ENCODE measurements at places on chromosomes 12 and 14.
A peak's percentile ranks its signal among the peaks of the same experiment; 100 is the strongest.

GRCh38 chr12:104197264-104197663, 18.3 kb upstream of the TXNRD1 start:
- no peak for DNase-seq

GRCh38 chr12:112617153-112617505, 174.4 kb upstream of the RPH3A start:
- DNase-seq: no peak

- no peak for DNase-seq
Measured at GRCh38 chr12:18981732-18982131, 147.8 kb upstream of the PLEKHA5 start.

- no peak for DNase-seq
Measured at GRCh38 chr14:61279082-61279481, 2.1 kb downstream of the TMEM30B start.

GRCh38 chr12:119673634-119674033, 5.7 kb downstream of the PRKAB1 start:
- DNase-seq: no peak

GRCh38 chr14:93984987-93985410, 8.6 kb upstream of the ASB2 start:
- DNase-seq: peak; percentile 65

DNA sequence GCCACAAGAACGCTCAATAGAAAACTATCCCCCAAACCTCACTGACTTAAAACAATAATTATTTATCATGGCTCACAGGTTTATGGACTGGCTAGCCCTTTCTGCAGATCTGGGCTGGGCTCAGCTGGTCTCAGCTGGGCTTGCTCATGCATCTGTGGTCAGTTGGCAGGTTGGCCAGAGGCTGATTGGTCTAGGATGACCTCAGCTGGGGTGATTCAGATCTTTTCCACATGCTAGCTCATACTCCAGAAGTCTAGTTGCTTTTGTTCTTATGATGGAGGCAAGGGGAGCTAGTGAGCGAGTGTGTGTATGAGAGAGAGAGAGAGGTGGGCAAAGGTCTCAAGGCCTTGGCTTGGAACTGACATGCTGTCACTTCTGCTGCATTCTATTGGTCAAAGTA, 181.2 kb upstream of the NRXN3 start:
- DNase-seq: no peak

DNA sequence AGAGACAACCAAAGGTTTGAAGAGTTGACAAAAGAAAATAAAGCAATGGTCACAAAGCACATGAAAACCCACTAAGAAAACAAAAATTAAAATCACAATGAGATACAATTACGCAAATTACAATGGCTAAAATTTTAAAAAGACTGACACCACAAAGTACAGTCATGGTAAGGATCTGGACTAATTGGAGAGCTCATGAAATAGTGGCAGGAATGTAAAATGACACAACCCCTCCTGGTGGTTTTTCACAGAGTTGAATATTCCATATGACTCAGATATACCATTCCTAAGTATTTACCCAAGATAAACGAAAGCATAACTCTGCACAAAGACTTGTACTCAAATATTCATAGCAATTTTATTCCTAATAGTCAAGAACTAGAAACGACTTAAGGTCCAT, 65.9 kb downstream of the NOVA1 start:
- DNase-seq: peak; percentile 35

DNA sequence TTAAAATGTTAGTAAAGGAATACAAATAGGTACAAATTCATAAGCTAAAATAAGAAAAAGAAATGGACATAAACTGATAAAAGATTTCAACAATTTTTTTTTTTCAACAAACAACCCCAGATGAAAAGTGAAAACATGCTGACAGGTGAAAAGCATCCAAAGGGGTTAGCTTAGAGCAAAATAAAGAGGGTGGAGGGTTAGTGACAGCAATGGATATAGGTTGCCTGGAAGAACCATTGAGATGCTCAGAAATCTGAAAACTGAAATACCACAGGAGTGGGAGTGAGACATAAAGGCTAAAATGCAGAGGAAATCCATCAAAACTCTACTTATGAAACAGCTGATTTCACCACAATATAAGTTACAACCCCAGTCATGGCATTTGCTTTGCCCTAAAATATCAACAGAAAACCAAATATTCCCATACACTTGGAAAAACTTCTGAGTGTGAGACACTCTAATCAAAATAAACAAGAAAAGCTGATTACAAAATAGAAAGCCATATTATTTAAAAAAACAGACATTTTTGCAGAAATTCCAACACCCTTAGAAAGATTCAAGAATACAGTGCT, 136.3 kb upstream of the PLEKHG7 start:
- no peak for DNase-seq

DNA sequence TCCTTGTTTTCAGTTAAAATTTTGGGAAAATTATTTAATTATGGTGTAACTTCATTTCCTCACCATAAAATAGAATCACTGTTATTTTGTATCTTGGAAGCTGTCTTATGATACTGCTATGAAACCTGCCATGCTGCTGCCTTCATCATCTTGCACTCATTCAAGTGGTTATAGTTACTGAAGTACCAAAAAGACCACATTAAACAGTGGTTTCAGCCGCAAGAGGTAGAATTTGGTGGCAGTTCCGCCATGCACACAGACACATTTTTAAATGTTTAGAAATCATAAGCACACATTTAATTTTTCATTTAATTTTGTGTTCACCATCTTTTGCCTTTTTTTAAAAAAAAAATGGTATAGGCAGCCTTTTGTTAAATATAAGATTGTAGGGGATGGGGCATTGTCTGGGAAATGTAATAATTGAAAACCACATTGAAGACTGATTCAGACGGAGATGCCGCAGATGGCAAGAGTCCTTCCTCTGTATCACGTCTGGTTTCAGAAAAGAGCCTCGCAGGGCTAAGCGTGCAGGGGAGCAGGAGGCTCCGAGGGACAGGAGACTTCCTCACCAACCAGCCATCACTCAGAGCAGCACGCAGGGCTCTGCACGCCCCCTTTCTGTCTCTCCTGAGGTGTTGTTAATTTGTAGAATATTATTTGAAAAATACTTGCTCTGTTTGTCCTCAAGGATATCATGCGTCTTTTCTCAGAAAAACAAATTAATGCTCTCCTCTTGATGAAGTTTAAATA, 115.2 kb upstream of the PELI2 start:
- DNase-seq: no peak

DNA sequence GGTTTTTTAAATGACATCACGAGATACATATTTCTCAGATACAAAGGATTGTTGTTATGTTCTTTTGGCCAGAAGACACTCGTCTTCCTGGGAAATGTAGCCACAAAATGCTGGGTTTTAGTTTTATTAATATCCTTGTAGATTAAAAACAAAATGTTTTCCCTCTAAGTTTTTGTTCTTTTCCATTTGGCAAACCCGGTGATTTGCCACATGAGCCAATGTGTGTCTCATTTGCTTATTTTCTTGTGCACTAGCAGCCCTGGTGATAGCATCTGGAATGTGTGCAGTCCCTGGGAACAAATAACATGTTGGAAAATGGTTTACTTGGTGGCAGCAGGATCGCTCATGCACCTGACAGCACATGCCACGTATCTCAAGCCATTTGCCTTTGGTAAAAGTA, 61.0 kb downstream of the HMGA2 start:
- no peak for DNase-seq

DNA sequence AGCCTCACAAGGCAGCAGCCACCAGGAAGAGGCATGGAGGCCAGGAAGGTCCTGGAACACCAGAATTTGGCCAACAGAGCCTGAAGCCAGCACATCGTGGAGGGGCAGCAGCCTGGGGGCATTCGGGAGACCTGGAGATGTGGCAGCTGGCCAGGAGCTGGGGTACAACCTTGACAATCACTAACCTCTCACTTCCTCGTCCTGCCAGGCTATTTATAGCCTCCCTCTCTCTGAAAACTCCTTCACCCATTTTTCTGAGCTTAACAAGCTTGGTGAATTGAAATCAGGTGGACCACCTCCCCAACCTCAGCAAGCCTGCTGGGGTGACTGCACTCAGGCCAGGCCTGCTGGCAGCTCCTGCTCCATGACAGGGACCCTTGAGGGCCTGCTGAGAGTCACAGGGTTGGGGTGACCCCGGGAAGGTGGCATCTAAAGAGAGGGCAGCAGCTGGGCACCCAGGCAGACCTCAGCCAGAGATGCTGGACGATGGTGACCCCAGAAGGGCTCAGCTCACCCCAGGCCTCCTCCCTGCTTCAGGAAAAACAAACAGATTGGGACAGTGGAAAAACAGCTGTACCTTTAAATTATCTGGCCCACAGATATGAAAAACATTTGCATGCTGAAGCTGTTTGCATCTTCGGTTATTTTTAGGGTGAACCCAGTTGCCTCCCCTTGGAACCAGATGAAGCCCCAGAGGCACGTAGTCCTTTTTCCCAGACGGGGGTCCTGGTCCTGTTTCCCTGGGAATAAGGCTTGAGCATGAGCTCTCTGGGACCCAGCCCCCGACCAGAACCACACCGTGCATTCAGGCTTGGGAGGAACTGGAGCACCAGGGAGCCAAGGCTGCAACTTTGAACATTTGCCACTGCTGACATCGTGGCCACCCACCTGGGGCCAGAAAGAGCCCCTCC, 67.0 kb downstream of the PITPNM2 start:
- no peak for DNase-seq

DNA sequence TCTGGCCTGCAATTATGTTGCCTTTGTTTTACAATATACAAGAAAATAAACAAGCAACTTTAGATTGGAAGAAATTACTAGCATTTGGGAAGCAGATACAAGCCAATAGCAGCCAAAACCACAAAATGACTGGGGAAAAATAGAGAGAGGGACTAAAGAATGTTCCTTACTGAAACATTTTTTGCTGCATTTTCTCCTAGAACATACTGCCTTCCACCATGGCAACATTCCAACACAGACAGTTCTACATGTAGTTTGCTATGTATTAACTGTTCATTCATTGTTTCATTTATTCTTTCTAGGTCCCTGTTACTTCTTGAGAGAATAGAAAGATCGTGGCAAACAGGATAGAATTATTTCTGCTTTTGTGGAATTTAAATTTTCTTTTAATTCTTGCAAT, 530.2 kb downstream of the RPS29 start:
- DNase-seq: no peak

DNA sequence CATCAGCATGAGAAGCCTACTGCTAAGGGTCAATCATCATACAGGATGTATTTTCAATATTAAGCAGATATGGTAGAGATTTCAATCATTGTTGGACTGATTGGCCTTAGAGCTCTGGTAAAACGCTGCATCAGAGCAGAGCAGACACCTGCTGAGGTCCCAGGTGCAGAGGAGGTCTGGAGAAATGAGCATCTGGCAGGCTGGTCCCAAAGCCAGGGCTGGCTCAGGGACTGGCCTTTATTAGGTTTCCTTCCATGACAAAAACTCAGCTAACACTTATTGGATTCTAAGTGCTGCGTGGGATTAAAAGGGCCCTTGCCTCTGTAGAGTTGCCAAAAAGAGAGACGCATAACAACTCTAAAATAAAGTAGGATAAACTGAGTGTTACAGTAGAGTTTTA, 29.7 kb downstream of the AKAP6 start:
- DNase-seq: no peak

- no peak for DNase-seq
Measured at GRCh38 chr14:20578784-20579502, 8.9 kb downstream of the RNASE11 start.

GRCh38 chr12:93851257-93851671, 174.1 kb downstream of the CRADD start:
- DNase-seq: no peak

- DNase-seq: no peak
Measured at GRCh38 chr14:70086685-70087379, 101.9 kb downstream of the SLC8A3 start.

GRCh38 chr12:41663598-41664265, 475.6 kb downstream of the PDZRN4 start:
- DNase-seq: peak; percentile 15

- no peak for DNase-seq
Measured at GRCh38 chr14:94121485-94121884, 7.9 kb downstream of the IFI27L2 start.

DNA sequence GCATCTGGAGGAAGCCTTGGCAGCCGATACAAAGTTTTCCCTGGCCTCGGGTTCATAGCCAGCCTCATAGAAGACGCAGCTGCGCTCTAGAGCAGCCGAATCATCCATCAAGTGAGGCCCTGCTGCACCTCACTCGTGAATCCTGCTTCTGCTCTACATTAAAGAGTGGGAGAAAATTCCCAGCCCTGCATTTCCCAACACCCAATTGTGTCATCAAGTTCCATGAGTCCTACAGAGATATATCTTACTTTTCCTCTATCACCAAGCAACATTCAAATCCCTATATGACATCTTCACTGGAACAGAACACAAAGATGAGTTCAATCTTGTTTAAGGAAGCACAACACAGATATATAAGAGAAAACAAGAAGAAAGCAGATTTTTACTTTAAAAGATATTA, 139.3 kb downstream of the TTC7B start:
- no peak for DNase-seq

- DNase-seq: no peak
Measured at GRCh38 chr12:120696626-120697025, 9.7 kb downstream of the MLEC start.

- DNase-seq: no peak
Measured at GRCh38 chr14:101933209-101933608, 31.2 kb upstream of the DYNC1H1 start.

- DNase-seq: no peak
Measured at GRCh38 chr12:49260571-49261363, 4.1 kb upstream of the TUBA1C start.

GRCh38 chr12:41452838-41453407, 264.8 kb downstream of the PDZRN4 start:
- DNase-seq: no peak

DNA sequence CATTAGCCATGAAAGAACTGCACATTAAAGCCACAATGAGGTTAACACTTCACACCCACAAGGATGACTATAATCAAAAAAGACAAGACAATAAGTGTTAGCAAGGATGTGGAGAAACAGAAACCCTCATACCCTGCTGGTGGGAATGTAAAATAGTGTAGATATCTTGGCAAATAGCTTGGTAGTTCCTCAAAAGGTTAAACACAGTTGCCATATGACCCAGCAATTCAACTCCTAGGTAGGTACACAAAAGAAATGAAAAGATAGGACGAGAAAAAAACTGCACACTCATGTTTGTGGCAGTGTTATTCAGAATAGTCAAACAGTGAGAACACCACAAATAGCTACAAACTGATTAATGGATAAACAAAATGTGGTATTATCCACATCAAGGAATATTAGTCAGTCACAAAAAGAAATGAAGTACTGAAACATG, 93.5 kb downstream of the ATXN2 start:
- DNase-seq: no peak

DNA sequence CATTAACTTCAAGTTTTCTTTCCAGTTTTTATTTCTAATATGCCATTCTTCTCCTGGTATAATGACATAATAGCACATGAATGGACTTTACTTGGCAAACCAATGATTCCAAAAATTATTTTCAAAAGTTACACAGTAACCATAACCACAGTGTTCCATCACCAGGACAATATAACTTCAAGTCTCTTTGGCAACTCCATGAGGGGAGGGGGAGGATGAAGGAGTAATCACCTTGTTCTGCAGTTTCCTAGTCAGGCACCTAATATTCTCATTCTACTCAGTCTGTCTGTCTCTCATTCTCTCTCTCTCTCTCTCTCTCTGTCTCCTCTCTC, 66.6 kb downstream of the BTG1 start:
- DNase-seq: no peak

GRCh38 chr12:122421821-122422729, at the start of gene CLIP1:
Gene CLIP1, minus strand, starts transcription at chr12:122422669. Its CDS starts 42,217 bp downstream, at chr12:122380452.
- DNase-seq: no peak

GRCh38 chr12:119341020-119341419, 6.5 kb downstream of the CCDC60 start:
- DNase-seq: no peak
